ENCODE measurements at places on chromosomes 6 and 20.

- no peak for DNase-seq
Observed at GRCh38 chr20:35981969-35982368, 13.6 kb downstream of the CNBD2 start.

DNA sequence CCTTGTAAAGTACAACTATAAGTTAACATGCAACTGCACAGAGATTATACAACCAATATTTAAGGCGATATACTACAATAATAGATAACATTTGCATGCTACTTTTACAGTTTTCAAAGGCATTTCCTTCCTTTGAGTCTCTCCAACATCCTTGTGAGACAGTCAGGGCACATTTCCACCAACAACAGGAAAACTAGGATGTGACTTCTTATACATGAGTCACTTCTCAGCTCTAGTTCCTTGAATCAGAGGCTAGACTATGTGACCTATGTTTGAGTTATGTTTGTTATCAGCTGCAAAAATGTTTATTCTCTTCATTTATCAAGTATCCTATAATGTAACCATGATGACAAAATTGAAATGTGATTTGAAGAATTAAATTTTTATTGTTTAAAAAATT, 51.7 kb upstream of the TFAP2D start:
- no peak for DNase-seq

GRCh38 chr6:112018619-112019416, 35.1 kb upstream of the CCN6 start:
- no peak for DNase-seq

GRCh38 chr6:37033255-37033654, 27.8 kb downstream of the FGD2 start:
- DNase-seq: no peak

DNA sequence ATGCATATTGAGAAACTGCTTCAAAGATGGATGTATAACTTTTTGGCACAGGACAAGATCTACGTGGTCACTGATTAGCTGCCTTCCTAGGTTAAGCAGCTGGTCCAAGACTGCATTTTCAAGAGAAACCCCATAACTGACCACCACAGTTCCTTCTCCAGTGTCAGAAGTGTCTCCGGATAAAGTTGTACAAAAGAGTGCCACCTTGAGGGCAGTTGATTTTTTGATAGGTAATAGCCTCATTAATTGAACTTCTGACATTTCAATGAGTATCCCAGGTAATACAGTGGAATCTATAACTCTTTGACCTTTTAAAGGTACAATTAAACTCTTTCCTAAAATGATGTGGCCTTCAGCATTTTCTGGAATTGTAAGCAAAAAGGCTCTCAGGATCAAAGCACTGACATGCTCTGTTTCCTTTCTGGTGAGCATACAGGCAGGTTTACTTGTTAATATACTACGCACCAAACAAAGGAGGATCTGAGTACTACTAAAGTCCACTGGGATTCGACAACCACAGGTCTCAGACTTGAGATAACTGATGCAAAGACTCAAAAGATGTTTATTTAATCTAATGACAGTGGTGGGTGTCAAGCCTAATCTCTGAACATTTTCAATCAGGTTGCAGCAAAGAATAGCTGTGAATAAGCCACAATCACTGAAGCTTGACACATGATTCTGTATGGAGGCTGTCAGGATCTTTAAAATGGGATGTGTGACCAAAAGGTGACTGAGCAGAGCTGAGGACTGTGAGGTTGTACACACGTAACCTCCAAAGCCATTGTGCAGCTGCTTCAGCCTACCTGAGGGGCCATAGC, 21.2 kb downstream of the MKKS start:
- no peak for DNase-seq

DNA sequence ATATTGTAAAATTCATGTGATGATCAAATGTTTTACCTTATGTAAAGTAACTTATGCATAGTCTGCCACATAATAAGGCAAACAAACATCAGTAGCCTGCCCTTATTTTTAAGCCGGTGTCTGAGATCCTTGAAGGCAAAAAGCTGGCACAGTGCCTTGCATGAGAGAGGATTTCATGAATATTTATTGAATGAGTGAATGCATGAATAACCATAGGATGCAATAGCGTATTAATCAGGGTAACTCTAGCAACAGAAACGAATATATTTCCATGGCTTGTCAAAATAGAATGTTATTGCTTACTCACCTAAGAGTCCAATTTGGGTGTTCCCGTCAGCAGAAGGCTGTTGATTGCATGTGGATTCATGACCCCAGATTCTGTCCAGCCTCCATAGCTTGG, 34.9 kb downstream of the BTBD3 start:
- no peak for DNase-seq

DNA sequence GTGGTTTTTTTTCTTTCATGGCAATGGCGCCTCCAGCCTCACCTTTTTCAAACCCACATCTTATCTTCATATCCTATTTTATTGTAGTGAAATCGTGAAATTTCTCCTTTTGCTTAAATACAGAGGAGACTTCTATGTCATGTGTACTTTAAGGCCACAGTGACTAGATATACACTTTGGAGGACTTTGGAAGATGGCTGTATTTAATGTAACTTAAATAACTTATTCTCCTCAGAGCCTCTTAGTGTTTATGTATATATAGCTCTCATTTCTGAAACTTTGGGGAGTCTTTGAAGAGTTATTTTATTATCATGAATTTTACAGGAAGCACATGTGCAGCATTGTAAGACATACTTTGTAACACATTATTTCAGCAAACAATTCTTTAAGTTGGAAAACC, 968 bp downstream of the LAMA2 start:
- no peak for DNase-seq

- DNase-seq: no peak
Observed at GRCh38 chr20:8526610-8527009, 394.5 kb downstream of the PLCB1 start.

GRCh38 chr6:73516514-73517489, 4.0 kb downstream of the EEF1A1 start:
- DNase-seq: no peak

- no peak for DNase-seq
Observed at GRCh38 chr20:4775322-4776078, 53.8 kb downstream of the PRND start.

GRCh38 chr6:3457710-3458602, 1.1 kb upstream of the SLC22A23 start:
- no peak for DNase-seq

DNA sequence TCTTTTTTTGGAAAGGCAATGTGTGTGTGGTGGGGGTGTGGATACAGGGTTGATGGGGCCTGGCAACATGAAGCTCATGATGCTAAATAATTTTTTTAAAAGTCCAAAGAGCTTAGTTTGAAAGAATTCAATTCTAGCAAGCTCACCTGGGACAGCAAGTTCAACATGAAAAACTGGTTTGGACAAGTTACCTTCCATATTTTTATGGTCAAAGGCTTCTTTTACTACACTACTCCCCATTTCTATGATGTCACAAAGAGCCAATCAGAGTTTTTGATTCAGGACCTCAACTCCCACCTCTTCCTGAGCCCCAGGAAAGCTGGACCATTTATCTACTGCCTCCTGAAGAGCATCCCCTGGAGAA, 66.1 kb upstream of the CTNNBL1 start:
- DNase-seq: no peak

- DNase-seq: no peak
Observed at GRCh38 chr20:8155812-8156211, 23.7 kb downstream of the PLCB1 start.

DNA sequence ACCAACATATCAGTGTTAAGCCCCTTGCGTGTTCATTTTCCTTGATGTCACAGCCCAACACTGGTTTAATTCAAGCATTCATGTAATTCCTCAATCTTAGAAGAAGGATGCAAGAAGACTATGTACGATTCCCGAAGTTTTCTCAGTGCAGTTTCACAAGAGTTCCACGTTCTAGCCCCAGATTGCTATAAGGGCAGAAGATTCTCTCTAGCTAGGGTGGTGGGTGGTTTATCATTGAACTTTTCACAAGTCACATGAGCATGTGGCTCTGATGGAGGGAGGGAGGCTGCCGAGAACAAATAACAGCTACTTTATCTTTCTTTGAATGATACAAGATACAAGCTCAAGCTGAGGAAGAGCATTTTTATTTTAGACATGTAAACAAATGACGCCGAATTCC, 71.9 kb upstream of the NHSL1 start:
- no peak for DNase-seq

- DNase-seq: no peak
Observed at GRCh38 chr6:37516920-37517405, 17.3 kb upstream of the CCDC167 start.

DNA sequence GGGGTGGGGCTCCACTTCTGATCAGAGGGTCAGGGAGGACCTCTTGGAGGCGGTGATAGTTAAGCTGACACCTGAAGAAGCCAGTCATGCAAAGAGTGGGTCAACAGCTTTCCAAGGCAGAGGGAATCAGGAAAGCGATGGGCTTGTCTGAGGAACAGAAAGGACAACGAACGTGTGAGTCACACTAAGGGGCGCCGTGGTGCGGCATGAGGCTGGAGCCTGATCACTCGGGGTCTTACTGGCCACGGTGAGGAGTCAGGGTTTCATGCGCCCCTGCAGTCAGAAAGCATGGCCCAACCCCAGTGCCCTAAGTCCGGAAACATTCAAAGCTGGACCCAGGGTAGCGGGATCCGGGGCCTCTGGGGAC, 50.6 kb upstream of the SLC32A1 start:
- DNase-seq: no peak
